Eye (tissue), 1 donor: ENCODE measurements at places on chromosomes 13 and 19.

DNA sequence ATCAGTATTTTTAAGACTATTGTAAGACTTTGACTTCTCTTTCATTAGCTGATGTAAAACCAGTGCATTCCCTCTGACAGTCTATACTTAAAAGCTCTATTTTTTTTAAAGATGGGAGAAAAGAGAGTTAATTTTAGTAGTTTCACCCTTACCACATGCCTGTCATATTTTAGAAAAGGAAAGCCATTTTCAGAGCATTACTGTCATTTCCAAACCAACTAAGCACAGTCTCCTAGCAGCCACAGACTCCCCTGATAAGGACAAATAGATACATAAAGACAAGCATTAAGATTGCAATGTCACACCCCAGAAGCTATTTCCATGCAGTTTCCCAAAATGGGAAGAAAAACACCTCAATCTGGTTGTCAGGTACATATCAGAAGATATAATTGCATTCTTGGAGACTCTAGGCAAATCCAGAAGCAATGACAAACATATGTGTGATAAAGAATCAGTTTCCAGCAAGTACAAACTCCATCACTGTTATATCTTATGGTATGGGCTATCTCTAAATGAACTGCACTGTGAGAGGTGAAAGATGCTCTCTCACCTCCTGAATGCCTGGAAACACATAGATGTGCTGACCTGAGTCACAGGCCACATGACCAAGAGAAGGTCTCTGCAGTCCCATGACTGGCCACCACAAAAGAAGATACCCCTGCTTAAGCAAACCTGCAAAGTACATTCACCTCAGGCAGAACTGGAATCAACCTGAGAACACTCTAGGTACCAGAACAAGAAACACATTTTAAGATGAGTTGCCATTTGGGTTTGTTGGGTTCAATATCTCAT is 303.3 kb downstream of the POU4F1 start:
- DNase-seq, result no peak

GRCh38 chr13:89029062-89029461 is 1357.9 kb downstream of the SLITRK5 start:
- DNase-seq, result no peak

DNA sequence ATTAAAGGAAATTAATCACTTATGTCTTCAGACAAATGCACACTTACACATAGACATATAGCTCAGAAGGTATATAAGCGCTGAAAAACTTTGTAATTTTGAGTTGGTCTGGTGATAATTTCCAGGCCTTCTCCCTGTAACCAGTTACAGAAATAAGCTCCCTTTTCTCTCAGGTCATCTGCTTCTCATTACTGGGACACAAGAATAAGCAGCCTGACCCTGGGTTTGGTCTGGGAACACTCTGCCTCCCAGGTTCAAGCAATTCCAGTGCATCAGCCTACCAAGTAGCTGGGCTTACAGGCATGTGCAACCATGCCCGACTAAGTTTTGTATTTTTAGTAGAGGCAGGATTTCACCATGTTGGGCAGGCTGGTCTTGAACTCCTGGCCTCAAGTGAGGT is 274.5 kb downstream of the LMO7 start:
- no peak for DNase-seq

DNA sequence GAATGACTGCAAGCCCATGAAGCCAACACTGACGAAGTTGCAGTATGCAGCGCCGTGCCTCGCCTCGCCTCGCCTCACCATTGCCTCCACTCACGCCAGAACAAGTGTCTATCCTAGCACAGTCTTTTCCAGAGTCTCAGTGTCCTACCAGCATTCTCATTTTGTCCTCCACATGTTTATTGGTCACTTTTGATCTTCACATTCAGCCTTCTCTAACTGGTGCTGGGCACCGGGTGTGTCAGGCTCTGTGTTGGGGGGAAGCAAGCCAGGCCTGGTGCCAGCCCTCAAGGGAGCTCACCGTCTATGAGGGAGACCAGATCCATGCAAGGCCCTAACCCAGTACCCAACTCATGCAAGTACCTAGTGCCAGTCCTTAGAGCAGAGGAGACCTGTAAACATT is 69.7 kb upstream of the GPR183 start:
- no peak for DNase-seq
